ENCODE measurements at places on chromosomes 3 and 15.

GRCh38 chr3:48202632-48203031, 14.4 kb upstream of the CDC25A start:
- no peak for DNase-seq

DNA sequence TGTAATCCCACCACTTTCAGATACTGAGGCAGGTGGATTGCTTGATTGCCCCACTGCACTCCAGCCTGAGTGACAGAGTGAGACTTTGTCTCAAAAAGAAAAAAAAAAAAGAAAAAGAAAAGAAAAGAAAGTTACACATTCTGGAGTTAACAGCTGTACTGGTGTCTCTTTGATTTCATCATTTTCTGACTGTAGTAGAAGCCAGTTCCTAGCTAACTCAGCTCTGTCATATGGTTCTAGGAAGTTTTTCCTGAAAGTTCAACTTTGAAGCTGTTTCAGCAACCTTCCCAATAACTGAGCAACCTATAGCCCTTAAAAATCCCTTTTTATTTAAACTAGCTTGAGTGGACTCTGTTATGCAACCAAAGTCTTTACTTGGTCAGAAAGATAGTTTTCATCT, 104.6 kb upstream of the STRIT1 start:
- no peak for DNase-seq

DNA sequence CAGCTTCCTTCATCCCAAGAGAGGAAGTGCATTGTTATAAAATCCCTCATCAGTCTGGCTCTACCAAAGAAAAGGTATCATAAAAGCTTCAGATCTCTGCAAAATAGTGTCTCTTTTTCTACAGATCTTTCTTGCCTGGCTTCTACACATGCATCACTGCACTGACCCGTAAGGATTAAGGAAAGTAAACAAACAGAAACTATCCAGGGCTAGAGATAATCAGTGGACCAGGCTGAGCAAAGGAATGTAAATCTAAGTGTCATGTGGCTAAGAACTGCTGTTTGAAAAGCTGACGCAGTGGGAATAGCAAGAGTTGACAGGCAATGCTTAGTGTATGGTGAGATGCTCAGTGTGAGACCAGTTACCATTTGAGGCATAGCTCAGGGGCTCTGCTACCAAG, 339.7 kb downstream of the IL5RA start:
- DNase-seq, result no peak

DNA sequence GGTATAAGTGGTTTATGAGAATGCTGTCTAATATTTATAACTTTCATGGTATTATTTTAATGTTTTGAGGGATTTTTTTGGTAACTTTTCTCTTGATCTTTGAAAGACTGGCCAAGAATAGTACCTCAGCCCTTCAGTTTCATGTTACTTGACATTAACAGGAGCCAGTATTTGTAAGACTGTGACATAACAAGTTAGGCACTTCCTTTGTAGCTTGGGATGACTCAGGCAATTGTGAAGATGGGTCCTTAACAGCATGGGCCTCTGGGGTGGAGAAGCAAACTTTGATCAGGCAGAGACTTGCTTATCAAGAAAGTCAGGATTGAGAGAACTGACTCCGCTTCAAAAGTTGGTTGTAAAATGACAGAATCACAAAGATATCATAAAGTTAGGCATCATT, 9.5 kb downstream of the LRRC49 start:
- no peak for DNase-seq

DNA sequence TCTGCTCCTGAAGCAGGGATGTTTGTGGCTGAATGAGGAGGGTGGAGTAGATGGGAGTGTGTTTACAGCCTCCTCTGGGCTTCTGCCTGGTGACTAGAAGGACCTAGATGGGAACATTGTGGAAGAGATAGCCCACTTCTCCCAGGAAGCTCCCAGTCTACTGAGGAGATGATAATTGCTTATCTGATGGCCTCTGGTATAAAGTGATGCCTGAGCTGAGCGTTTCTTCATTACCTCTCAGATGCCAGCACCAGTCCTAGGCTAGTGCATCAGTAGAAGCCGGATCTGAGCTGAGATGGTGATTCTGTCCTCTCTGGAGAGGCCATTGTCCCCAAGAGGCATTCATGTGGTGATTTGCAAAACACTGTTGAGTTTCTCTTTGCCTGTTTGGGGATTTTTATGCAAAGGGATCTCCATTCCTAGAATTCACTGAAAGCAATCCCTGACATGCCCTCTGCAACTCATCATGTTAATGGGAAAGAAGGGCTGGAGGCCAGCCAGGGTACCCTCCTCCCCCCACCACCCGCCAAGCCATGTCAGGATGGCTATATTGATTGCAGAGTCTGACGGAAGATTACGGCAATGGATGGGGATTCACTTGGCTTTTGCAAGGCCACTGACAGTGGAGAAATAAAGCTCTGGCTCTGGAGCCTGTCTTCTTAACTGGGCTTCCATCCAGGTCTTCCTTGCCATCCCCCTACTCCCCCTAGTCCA, 166.4 kb upstream of the ROPN1 start:
- no peak for DNase-seq

GRCh38 chr15:74958320-74958907, 1.8 kb upstream of the RPP25 start:
- no peak for DNase-seq

DNA sequence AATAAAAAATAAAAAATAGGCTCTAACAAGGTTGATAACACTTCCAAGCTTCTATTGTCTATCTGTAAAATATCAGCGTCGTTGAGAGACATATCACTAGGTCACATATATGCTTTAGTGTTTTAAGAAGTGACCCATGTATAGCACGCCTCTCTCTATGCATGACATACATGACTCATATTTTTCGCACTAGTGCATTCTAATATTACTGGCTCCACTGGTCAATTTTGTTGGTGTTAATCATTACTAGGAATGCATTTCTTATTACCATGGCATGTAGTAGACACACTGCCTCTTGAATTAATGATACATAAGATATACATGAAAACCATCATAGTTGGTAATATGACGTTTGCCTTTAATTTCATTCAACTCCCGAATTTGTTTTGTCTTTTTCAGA, 203.1 kb downstream of the CHL1 start:
- no peak for DNase-seq

GRCh38 chr3:64199932-64200331, 25.3 kb downstream of the PRICKLE2 start:
- DNase-seq, result no peak

DNA sequence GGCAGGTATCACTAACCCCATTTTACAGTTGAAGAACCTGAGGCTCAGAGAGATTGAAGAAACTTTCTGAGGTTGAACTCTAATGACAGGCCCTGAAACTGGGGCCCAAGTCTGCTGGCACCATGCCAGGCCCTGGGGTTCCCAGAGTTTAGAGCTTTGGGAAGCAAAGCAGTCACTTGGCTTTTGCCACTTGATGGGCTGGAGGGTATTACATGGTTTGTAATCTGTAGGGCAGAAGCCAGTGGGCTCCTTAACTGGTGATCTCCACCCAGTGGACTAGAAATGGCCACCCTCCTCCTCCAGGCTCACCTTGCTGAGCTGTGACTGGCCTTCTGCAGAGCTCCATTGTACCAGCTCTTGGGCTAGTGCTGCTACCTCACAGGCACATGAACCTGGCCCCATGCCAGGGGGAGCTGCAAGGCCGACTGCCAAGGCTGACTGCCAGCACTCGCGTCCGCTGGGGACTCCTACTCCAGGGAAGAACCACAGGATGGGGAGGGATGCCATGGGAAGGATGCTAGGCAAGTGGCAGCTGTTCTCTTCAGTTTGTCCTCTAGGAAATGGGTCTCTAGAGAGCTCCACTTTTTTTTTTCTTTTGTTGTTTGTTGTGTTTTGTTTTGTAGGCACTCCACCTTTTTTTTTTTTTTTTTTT, 104.8 kb downstream of the ETFA start:
- DNase-seq, result no peak

GRCh38 chr3:116512931-116513330, 67.6 kb upstream of the LSAMP start:
- no peak for DNase-seq

GRCh38 chr3:32484436-32484835, 18.2 kb downstream of the CMTM6 start:
- peak; percentile 79 for DNase-seq

DNA sequence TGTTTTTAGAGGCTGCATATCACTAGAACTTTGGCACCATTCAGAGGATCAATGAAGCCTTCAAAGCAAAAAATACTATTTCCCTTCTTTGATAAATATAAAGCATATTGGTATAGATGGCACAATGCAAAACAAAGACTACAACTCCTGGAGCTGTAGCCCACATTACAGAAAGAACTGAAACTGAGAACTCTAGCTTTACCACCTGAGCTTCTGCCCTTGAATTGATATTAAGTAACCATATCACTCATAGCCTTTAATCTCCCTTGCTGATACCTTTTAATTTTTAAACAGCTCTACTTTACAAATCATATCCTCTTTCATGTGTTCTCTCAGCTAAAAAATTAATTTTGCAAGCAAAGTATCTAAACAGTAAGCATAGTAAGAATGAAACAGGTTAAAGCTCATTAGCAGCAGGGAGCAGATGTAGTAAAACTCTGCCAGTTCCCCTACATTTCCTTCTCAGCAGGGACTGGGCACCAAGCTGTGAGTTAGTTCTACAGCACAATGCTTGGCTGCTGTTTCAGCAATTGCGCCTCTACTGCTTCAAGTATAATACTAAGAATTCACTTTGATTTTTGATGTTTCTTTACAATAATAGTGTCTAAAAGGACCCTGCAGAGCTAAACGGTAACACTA, 97.9 kb upstream of the NANOGP8 start:
- no peak for DNase-seq

GRCh38 chr3:178082326-178082906, 453.8 kb upstream of the KCNMB2 start:
- no peak for DNase-seq

DNA sequence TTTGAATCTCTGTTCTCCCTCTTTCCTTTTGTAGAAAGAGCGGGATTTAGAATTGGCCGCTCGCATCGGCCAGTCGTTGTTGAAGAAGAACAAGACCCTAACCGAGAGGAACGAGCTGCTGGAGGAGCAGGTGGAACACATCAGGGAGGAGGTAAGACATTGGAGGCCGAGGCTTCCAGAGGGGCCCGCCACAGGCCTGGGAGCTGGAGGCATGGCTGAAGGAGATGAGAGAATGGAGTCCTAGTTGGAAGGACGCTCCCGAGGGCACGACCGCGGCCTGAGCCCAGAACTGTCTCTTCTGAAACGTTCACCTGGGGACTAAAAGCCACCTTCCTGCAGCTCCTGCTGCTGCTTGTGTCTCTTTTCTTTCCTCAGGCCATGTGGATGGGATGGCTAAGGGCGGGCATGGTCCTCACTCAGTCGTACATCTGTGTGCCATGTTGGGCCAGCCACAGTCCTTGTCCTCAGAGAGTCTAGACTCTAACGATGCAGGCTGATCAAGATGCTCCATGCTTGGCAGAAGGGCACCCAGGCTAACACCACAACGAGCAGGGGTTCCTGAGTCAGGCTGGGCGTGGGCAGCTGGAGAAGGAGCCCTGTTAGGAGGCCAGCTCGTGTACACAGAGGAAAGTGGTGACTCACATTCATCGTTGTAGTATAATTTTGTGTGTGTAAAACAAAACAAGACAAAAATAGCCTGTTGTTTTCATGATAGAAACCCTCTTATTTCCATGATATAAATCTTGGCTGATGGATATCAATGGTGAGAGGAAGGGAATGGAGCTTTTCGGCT, 81.1 kb downstream of the CCK start:
- DNase-seq, result no peak

- DNase-seq, result no peak
Observed at GRCh38 chr15:35771746-35772442, 225.9 kb upstream of the DPH6 start.

DNA sequence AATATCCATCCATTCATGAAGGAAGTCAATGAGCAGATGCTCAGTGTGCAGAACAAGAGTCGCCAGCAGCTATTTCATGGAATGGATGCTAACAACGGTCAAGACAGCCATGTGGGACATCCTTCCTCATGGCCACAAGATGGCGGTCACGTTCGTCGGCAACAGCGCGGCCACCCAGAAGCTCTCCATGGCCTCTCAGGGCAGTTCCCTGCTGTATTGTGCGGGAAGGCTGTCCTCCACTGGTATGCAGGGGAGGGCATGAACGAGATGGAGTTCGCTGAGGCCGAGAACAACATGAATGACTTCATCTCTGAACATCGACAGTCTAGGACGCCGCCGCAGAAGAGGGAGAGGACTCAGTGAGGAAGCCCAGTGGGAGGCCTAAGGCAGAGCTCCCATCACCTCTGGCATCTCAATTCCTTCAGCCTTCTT, 208.3 kb downstream of the TJP1 start:
- DNase-seq, result no peak

DNA sequence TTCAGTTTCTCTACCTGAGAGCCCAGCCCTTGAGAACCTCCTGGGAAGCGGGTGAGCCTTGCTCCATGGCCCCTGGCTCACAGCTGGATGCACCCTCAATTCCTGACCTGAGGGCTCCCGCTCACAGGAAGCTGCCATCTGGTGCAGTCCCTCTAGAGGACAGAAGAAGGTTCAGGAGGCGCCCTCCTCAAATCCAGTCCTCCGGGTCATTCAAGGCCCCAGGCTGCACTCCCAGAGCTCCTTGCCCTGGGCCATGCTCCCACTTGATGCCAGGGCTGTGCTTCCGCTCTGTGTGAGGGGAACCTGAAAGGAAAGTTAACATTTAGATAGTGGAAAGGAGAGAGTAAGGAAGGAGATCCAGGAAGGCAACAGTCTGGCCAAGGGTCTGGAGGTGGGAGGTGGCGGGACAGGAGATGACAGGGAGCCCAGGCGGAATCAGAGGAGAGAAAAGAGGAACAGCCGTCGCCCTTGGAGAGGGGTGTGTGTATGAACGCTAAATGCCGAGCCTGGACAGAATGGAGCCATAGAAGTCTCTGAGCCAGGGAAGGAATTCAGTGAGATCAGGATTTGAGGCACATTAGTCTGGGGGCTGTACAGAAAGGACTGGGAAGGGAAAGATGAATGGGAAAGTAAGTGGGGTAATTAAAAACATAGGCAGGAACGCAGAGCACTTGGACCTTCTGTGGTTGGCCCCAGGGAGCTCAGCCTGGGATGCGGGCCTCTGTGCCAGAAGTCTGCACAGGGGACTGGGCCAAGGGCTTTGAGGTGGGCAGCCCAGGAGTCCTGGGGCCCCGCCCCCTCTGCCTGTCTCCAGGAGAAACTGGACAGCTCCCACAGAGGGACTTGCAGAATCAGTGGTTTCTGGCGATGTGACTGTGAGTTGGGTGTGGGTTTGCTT, 26.1 kb downstream of the TBC1D21 start:
- DNase-seq, result no peak

GRCh38 chr3:71444028-71444860, 139.3 kb downstream of the FOXP1 start:
- peak; percentile 100 for DNase-seq

DNA sequence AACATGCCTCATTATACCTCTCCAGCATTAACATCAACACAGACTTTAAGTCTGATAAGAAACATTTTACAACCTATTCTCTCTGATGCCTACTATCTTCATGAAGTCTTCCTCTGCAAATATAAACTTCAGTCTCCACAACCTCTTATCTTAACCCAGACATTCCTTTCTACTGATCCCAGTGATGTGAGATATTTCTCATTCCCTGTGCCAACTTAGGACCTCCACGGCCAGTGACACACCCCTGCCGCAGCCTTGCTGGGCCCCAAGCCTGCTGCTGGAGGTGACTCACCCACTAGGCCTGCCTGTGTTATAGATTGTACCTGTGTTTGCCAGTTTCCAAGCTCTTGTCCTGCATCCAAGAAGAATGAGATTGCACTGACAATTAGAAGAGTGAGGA, 734.5 kb upstream of the CADM2 start:
- no peak for DNase-seq

Measured in AML-193 (cell line).